ENCODE measurements at places on chromosomes 16 and 17. TPM values are rescaled to one million over a fixed set of nuclear protein-coding genes. Genes with fewer than 3 reads are reported as not detected.

Gene SLC38A8
- total RNA-seq = not detected

Gene PTX4
- total RNA-seq = not detected

Gene CALB2
- not detected for total RNA-seq

Gene SOST
- total RNA-seq = not detected

Gene LRRC46
- total RNA-seq = 0.52 TPM

Gene CCT6B
- total RNA-seq = 1.5 TPM

Gene FBXL19
- 15.2 TPM for total RNA-seq

Gene MAF
- 6.0 TPM for total RNA-seq

Gene MEFV
- 0.07 TPM for total RNA-seq

- DNase-seq = no peak
These were observed 216.0 kb downstream of the FOXL1 start for GRCh38 chr16:86794216-86794864.

GRCh38 chr16:80784951-80785350 is 19.4 kb downstream of the CDYL2 start:
- no peak for DNase-seq

DNA sequence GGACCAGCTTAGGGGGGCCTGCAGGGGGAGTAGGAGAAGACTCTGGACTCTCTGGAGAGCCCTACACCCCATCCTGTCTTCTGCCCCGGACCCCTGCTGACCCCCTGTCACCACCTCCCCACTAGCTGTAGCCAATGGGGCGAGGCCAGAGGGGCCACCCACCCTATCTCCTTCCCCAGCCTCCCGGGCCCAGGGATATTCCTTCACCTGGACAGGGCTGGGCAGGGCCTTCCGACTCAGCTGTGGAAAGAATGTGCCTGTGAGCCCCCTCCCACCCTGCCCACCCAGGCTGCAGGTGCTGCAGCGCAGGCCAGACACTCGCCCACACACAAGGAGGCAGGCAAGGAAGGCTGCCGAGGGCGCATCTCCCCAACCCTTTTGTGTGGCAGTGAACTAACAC is 23.0 kb downstream of the TSPOAP1 start:
- no peak for DNase-seq

- DNase-seq = no peak
These were observed 133.1 kb upstream of the NUDT7 start for GRCh38 chr16:77589071-77589765.

DNA sequence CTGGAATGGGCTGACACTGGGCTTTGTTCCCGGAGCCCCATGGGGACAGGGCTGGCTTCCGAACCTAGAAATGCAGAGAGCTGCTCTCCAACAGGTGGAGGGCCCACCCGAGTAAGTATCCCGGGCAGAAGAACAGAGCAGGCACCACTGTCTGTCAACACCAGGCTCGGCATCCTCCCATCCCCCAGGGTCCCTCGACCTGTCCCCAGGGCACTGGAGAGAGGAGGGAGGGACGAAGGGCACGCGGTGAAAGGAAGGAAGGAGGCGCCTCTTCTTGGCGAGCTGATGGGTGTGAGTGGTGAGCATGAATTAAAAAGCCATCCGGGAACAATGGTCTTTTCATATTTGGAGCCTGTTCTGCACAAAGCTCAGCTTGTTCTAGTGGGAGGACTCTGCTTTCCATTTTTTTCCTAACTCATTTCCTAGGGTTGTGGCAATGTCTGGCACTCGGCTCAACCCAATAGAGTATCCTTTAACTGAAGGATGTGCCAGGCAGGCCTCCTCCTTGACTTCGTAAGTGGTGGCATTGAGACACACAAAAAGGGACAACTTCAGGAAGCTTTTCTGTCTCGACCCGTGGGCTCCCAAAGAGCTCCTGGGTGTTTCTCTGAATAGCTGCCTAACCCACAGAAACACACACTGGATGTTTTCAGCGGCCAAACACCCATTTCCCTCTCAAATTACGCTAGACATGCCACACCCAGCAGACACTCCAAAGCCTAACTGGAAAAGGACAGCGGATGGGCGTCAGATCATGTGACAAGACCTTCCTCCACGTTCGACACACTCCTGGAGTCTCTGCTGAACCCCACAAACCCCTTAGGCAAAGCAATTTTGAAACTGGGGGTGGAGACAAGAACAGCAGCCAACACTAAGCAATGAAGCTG is 47.7 kb downstream of the ZFHX3 start:
- no peak for DNase-seq

GRCh38 chr17:42411361-42411760 is 11.7 kb downstream of the CAVIN1 start:
- no peak for DNase-seq

GRCh38 chr17:1329745-1330343 is 50.4 kb downstream of the TRARG1 start:
- no peak for DNase-seq

GRCh38 chr17:8409966-8410882 is 12.6 kb upstream of the RNF222 start:
- peak; percentile 87 for DNase-seq

DNA sequence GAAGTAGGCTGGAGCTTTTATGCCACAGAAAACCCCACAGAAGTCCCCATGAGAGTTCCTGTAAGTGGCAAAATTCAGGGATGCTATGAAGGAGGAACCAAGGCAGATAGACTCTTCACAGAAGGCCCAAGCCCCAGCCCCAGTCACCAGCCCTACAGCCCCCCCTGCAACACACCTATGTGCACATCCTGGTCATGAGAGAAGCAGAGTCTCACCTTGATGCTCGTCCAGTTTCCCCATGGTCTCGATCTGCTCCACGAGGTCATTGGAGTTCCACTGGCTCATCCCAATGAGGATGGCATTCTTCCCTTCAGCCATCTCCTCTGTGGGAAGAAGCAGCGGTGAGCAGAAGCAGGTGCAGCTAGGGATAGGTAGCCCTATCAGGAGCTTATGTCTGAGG is 31.2 kb downstream of the PITPNM3 start:
- no peak for DNase-seq

- no peak for DNase-seq
These were observed 608.1 kb downstream of the TOX3 start for GRCh38 chr16:51938861-51939260.

GRCh38 chr17:2070241-2071023 is 15.5 kb downstream of the HIC1 start:
- DNase-seq = peak; percentile 87

- DNase-seq = no peak
These were observed 82.6 kb upstream of the CNTNAP4 start for GRCh38 chr16:76194616-76195015.

- no peak for DNase-seq
These were observed 160.0 kb downstream of the TMEM132E start for GRCh38 chr17:34739386-34739785.

- DNase-seq = no peak
These were observed 308 bp downstream of the ADCY9 start for GRCh38 chr16:4115949-4116318.

DNA sequence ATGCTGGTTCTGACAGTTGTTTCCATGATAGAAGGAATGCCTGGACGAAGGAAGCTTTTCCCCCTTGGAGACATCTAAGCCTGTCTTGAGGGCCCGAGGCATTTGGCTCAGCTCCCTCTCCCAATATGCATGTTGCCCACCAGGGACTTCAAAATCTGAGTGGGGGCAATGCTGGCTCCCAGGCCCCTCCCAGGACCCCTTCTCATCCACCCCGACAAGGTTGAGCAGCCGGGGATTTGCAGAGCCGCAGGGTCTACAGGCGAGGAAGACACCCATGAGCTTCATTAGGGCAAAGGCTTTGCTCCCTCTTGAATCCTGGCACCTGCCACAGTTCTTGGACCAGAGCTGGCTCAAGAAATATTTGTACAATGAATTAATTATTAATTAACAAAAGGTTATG is 25.1 kb upstream of the DNAH17 start:
- no peak for DNase-seq

GRCh38 chr16:15665107-15665506 is 15.1 kb downstream of the NDE1 start:
- no peak for DNase-seq

DNA sequence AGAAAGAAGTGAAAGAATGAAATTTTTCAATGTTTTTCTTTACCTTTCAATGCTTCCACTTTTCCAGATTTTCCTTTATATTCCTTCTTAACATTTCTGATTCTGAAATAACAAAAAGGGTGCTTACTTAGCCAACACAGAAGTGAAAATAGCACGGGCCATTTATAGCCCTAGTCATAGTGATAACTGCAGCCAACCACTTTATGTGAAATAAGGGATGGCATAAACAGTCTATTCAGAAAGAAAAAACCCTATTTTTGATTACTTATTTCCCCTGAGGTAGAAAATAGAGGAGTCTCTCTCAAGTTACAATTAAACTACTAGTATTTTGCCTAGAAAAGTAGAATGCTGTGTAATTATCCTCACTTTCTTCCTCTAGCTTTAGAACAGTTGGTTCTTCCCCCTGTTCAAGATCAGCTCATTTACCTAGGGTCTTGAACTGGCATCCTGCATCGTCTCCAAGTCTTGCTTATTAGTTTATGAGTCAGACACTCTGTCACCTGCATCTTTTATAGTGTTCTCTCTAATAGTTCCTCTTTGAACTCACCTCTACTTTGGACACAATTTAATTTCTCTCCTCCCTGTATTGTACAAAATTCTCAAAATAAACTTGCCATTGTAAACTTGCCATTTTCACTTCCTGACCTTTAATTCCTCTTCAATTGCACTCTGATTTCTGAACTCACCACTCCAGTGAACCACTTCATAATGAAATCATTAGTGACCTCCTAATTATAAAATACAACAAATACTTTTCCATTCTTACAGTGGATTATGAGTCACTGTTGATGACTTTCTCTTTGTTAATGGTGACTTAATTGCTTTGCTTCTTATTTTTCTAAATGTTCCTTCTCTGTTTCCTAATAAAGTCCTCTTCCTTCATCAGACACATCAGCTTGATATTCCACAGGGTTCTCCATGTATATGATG is 23.6 kb downstream of the ABCA6 start:
- no peak for DNase-seq

Measured in activated naive CD4-positive, alpha-beta T cell treated with anti-CD3 and anti-CD28 coated beads for 36 hours (primary cell).